Activated T-helper 2 cell treated with anti-CD3 and anti-CD28 coated beads, Interferon-gamma antibody, Interleukin-2, Interleukin-4, amounts not matched to agents 10 μg/mL and 5 μg/mL and 100 μg/mL, durations not matched to agents 14 hours and 24 hours and 36 hours (primary cell): ENCODE measurements at places on chromosomes 11 and 22.

DNA sequence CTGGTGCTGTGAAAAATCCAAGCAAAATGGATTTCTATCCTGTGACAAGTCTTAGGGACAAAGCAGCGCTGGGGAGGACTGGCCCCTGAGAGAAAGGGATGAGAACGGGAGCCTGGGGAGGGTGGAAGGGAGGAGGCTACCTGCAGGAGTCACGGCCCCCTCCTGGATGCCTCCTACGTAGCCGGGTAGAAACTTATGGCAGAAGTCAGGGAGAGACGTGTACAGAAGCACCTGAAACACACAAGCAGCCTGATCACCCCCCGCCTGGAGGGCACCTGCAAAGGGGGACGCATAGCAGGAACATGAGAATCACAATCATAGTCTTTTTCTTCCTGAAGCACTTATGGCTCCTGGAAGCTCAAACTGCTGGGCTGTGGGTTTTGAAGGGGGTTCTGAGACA lies 6.1 kb downstream of the DHCR7 start:
- peaks cover 84% of the 10 kb centered on the region for H3K36me3 ChIP-seq
- no peak overlapping the region for H3K4me3 ChIP-seq
- H3K27me3 ChIP-seq, result no peaks in the 10 kb centered on the region
- H3K4me1 ChIP-seq, result peaks cover 18% of the 10 kb centered on the region

GRCh38 chr11:93484716-93485115 lies 58.5 kb downstream of the SMCO4 start:
- H3K27me3 ChIP-seq, result no peaks in the 10 kb centered on the region
- H3K36me3 ChIP-seq, result no peaks in the 10 kb centered on the region
- no peak for DNase-seq
- peaks cover 6% of the 10 kb centered on the region for H3K4me1 ChIP-seq
- H3K4me3 ChIP-seq, result no peak overlapping the region

GRCh38 chr11:1707751-1708150 lies 10.8 kb downstream of the KRTAP5-6 start:
- H3K36me3 ChIP-seq, result no peaks in the 10 kb centered on the region
- H3K4me1 ChIP-seq, result peaks cover 14% of the 10 kb centered on the region
- H3K27ac ChIP-seq, result no peak overlapping the region

DNA sequence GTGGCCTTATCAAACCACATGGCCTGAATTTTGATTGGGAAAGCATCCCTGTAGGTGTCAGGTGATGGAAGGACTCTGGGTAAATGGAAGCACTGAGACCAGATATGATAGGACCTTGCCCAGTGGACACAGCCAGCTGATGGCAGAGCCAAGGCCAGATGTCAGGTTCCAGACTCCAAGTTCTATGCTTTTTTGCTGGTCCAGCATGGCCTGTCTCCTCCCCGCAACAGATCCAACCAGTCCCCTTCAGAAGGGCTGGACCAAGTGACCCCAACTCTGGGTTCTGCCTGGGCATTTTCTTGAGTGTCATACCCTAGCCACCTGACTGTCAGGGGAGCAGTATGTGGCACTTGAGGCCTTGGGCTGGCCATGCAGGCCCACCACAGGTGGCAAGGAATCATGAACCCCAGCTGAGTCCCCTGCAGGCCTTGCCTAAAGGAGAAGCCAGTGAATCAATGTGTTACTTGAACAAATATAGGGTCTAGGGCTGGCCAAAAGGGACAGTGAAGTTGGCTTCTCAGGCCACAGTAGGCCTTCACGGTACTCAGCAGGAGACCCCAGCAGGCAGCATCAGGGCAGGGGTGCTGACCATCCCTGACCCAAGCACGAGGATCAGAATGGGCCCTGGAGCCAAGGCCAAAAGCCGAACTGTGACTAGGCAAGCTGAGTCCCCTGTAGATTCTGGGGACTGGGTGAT lies 27.1 kb downstream of the KCNQ1OT1 start:
- no peak overlapping the region for H3K27ac ChIP-seq
- H3K27me3 ChIP-seq, result no peaks in the 10 kb centered on the region
- no peaks in the 10 kb centered on the region for H3K36me3 ChIP-seq
- H3K4me1 ChIP-seq, result peaks cover 1% of the 10 kb centered on the region

DNA sequence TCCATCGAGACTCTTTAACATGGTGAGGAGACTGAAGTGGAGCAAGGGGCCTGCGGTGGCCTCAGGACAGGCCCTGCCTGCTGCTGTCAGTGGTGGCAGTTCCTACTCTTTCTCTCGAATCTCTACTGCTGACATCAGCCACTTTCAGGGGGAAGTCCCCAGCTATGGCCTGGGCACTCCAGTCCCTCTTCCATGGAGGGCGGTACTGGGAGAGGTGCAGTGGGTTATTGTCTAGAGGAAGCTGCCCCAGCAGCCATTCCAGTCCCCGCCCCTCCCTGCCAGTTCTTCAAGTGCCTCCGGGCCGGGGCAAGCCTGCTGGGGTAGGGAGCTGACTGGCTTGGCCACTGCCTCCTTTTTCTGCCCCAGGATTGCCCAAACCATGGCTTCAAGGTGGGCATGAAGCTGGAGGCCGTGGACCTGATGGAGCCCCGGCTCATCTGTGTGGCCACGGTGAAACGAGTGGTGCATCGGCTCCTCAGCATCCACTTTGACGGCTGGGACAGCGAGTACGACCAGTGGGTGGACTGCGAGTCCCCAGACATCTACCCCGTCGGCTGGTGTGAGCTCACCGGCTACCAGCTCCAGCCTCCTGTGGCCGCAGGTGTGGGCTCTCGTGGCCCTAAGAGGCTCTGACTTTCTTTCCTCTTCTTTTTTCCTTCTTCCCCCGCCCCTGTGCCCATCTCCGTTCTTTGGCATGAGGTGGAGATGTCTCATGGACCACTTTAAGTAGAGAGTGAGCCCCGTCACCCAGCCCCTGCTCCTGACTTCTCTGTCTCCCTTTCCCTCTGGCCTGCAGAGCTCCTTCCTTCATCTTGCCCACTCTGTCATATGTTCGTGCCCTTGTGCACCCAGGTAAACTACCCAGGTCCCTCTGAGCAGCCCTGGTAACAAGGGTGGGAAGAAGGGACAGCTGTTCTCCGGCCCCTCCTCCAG lies 13.7 kb downstream of the CHADL start:
- no peak for DNase-seq
- H3K27me3 ChIP-seq, result no peaks in the 10 kb centered on the region
- no peak overlapping the region for H3K27ac ChIP-seq
- H3K36me3 ChIP-seq, result peaks cover 46% of the 10 kb centered on the region
- H3K4me1 ChIP-seq, result no peaks in the 10 kb centered on the region

- H3K4me3 ChIP-seq, result no peak overlapping the region
- DNase-seq, result no peak
- H3K36me3 ChIP-seq, result peaks cover 4% of the 10 kb centered on the region
- peaks cover 11% of the 10 kb centered on the region for H3K4me1 ChIP-seq
- no peak overlapping the region for H3K27ac ChIP-seq
Observed at GRCh38 chr11:123386796-123387510, 43.1 kb upstream of the GRAMD1B start.

- H3K4me1 ChIP-seq, result no peaks in the 10 kb centered on the region
- no peak for DNase-seq
- H3K36me3 ChIP-seq, result no peaks in the 10 kb centered on the region
- H3K27ac ChIP-seq, result no peak overlapping the region
- H3K27me3 ChIP-seq, result peaks cover 5% of the 10 kb centered on the region
- no peak overlapping the region for H3K4me3 ChIP-seq
Observed at GRCh38 chr11:8826901-8827560, 84.0 kb upstream of the AKIP1 start.

GRCh38 chr11:94049351-94049750 lies 28.2 kb downstream of the HEPHL1 start:
- H3K4me3 ChIP-seq, result no peak overlapping the region
- no peaks in the 10 kb centered on the region for H3K4me1 ChIP-seq
- no peaks in the 10 kb centered on the region for H3K36me3 ChIP-seq
- H3K27ac ChIP-seq, result no peak overlapping the region
- no peak for DNase-seq
- H3K27me3 ChIP-seq, result peaks cover 2% of the 10 kb centered on the region
